ENCODE measurements at places on chromosomes 16 and 17.

DNA sequence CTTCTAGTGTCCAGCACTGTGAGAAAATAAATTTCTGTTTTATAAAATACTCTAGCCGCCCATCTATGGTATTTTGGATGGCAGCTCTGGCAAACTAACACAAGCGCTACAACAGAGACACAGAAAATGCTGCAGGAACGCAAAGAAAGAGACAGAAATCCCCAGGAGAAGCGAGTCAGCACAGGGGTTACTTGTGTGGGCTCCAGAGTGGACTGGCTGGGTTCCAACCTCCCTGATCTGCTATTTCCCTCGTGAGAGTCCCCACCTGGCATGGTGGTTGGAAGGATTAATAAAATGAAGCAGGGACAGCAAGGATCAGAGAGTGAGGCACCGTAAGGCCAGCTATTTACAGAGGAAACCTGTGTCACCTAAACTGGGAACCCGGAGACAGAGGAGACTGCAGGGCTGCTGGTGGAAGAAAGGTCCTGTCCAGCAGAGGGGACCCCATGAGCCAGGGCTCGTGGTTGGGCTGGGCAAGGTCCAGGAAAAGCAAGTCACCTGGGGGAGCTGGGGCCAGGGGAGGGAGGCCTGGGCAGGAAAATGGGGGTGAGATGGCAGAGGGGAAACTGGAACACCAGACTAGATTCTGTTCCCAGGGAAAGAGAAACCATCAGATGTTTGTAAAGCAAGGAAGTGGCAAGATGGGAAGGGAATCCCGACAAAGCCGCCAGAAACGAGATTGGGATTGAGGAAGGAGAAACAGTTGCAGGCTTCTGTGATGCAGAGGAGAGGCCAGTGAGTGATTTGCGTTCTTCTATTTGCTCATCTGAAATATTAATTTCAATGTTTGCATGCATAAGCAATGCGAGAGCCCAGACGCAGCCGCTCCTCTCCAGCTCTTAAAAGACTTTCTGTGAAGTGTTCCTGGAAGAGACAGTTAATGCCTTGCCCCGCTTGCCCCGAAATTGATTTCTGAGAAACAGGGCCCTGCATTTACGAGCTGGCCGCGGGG lies 63.0 kb upstream of the TEKT3 start:
- no peak for DNase-seq

DNA sequence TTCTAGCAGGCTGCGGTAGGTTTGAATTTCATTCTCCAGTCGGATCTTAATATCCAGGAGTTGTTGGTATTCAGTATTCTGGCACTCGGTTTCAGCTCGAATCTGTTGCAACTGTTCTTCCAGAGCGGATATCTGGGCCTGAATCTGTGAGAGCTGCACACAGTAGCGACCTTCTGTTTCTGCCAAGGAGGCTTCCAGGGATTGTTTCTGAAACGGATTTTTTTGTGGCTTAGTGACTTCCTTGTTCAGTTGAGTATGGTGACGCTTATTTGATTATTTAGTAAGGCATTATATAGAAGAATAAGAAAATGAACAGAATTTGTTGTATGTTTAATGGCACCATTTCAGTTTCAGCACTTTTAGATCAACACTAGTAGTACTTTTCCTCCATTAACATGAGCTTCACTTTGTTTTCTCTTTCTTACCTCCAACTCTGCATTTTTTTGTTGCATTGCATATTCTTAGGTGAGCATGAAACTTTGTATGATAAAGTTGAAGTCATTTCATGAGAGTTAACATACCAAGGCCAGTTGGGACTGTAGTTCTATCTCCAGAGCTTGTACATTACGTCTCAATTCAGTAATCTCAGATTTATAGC lies 2.8 kb downstream of the KRT10 start:
- DNase-seq: no peak

DNA sequence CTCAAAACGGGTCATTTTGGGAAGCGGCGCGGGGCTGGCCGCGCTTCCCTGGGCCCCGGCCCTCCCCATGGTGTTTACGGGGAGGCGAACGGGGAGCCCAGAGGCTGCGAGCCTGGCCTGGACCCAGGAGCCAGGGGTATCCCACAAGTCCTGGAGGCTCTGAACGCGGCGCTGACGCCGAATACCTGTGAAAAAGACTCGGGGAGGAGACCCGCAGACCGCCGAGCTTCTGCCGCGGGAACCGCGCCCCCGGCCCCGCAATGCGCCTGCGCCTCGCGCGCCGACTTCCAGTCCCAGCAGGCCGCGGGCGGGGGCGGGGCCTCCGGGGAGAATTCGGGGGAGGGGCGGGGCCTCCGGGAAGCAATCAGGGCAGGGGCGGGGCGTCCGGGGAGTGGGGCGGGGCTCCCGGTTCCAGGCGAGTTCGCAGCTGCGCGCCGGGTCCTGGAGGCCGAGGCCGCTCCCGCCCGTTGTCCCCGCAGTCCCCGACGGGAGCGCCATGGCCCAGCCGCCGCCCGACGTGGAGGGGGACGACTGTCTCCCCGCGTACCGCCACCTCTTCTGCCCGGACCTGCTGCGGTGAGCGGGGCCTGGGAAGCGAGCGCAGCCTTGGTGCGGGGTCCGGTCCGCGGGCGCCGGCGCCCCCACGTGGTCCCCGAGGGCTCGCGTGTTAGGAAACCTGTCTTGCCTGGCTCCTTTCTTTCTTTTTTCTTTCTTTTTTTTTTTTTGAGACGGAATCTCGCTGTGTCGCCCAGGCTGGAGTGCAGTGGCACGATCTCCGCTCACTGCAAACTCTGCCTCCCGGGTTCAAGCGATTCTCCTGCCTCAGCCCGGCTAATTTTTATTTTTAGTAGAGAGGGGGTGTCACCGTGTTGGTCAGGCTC lies at the start of gene DECR2:
Gene DECR2 (plus strand): TSS at position 418 of the 881 bp plus-strand sequence. CDS start 79 bp downstream, at position 497.
- peak; percentile 99 for DNase-seq

- no peak for DNase-seq
Observed at GRCh38 chr17:76036497-76037261, 9.6 kb upstream of the EVPL start.

DNA sequence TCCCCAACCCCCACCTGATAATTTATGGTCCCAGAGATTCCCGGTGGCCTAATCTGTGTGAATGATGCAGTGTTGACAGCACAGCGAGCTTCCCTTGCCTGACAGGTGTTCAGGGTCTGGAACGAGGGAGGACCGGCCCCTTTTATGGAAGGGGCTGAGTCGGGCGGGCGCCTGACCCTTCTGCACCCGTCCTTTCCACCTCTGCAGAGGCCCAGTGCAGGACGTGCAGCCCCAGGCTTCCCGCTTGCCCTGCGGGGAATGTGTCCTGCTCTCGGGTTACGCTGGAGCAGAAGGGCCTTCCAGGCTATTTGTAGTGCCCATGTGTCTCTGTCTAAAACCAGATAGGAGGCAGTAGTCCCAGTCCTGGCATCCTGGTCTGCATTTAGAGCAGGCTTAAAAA lies 16.2 kb downstream of the SMTNL2 start:
- no peak for DNase-seq

- no peak for DNase-seq
Observed at GRCh38 chr17:19338031-19338990, 24.2 kb downstream of the B9D1 start.

GRCh38 chr17:76995387-76996105 lies 127.3 kb downstream of the MGAT5B start:
- DNase-seq: no peak

DNA sequence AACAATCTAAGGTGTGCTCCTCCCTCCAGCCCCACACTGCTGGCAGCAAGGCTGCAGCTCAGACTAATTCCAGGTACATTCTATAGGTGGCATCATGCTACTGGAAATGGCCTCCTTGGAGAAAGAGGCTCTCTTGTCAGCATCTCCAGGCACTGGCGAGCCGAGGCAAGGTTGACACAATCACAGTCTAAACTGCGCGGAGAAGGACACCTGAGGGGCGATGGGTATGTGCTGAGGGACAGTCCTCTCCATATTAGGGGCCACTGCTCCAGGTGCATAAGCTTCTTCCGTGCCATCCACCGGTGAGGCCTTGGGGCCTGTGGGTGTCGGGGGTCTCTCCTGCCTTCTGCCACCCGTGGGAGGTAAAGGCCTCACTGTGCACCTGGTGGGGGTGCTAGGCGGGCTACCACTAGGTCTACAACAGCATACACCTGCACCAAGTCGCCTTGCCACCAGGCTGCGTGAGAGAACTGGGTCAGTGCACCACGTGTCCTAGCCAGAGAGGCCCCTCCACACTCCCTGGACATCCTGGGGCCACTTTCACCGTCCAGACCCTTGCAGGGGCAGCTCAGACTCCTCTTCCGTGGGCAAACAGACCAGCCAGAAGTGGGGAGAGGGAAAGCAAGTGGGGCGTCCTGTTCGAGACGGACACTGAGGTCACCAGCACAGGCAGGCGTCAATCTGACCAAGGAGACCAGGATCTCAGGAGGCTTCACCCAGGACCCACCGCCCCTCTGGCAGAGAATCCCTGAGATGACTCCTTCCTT lies 12.1 kb upstream of the CBX8 start:
- DNase-seq: no peak

GRCh38 chr17:14959106-14959648 lies 305.9 kb downstream of the PMP22 start:
- DNase-seq: no peak

- DNase-seq: no peak
Observed at GRCh38 chr17:31568121-31568520, 176.6 kb downstream of the RAB11FIP4 start.

GRCh38 chr17:19539040-19539399 lies 5.4 kb downstream of the SLC47A1 start:
- no peak for DNase-seq

- no peak for DNase-seq
Observed at GRCh38 chr17:18064053-18064452, 23.7 kb upstream of the DRG2 start.

DNA sequence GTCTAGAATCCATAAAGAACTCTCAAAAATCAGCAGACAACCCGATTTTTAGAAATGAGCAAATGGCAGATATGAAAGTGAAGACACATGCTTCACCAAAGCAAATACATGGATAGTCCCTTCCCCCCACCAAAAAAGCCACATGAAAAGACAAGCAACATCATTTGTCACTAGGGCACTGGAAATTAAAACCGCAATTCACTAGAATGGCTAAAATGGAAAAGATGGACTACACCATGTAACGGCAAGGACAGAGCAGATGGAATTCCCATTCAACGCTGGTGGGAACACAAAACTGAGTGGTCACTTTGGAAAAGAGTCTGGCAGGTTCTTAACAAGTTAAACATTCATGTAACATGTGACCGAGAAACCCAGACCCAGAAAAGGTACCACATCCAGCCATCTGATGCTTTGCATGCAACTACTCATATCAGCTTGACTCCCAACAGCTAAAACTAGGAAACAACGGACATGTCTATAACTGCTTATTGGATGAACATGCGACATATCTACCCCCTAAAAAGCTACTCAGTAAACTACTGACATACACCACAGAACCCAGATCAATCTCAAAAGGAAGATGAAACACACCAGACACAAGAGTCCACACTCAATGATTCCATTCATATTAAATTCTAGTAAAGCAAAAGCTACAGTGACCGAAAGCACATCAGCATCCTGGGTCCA lies 132.6 kb downstream of the ZNF778 start:
- DNase-seq: no peak

DNA sequence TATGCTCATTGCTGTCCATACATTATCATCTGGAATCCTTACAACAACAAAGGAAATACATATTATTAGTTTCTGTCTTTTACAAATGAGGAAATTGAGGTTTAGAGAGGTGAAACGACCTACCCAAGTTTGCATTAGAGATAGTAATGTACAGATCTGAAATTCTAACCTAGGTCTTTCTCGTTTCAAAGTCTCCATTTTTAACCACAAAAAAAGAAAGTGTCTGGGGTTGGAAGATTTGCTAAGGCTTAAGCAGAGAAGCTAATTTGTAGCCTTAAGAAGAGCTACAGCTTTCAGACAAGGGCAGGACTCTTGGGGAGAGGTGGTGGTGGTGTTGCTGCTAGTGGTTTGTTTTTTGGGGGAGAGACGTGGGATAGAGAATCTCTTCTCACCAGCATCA lies 19.2 kb downstream of the CIITA start:
- no peak for DNase-seq

- DNase-seq: no peak
Observed at GRCh38 chr17:29019475-29020181, 13.8 kb upstream of the SEZ6 start.

- no peak for DNase-seq
Observed at GRCh38 chr17:40542558-40543411, 22.5 kb downstream of the CCR7 start.

DNA sequence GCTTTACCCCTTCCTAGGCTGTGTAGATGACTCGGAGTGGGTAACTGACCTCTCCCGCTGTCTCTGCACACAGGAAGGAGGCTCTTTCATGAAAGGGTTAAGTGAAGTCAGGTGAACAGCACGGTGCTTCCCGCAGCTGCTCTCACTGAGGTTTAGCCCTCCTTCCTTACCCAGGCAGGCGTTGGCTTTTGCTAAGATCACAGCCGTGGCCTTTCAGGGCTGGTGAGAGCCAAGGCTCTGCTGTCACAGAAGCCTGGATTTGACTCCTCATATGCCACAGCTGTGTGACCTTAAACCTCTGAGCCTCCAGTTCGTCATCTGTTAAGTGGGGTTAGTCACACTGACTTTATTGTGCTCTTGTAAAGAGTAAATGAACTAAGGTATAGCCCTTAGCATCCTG lies 90.9 kb upstream of the PLCG2 start:
- no peak for DNase-seq

DNA sequence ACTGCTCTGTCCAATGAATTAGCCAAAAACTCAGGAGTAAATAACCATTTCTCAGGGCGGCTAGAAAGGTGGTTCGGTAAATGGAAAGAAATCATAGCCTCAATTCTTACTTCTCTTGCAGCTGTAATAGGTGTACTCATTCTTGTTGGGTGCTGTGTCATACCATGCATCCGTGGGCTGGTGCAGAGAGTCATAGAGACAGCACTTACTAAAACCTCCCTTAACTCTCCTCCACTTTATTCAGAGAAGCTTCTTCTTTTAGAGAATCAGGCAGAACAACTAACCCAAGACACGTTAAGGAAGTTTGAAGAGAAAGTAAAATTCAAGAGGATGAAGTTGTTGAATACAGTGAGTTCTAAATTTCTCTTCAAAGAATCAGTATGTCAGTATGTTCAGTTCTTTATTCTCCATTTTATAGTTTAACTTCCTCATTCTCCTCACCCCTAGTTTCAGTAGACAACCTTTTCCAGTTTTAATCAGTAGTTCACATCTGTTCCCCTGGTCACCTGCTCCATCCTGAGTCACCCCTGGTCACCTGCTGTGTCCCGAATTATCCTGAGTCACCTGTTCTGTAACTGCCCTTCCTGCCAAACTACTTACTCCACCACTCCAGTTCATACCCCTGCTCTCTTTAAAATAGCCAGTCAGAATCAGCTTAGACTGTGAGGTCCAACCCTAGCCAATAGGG lies 85.9 kb downstream of the EMP2 start:
- no peak for DNase-seq

DNA sequence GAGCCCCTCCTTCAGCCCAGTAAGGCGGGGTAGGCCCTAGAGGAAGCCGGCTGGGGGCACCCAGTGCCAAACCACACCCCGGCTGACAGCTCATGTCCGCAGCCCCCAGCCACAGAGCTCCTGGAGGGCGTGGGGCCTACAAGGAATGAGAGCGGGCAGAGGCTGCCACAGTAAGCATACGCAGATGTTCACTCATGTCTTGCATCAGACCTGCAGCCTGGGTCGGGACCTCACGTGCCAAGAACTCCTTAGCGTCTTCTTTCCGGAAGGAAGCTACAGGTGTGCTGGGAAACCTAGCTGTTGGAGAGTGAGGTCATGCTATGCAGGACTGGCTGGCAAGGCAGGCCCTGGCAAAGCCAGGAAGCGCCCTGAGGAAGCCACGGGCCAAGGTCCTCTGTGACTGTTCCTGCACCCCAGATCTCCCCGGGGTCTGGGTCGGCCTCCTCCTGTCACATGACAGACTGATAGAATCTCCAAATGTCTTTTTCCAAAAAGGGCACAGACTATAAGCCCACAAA lies 1.6 kb downstream of the ZNF598 start:
- no peak for DNase-seq

GRCh38 chr17:44529864-44530263 lies 26.7 kb upstream of the GPATCH8 start:
- DNase-seq: no peak

Measured in stimulated activated CD8-positive, alpha-beta memory T cell treated with anti-CD3 and anti-CD28 coated beads, Interleukin-4, amount 100 ng/mL, for 1 hour (primary cell).